ENCODE measurements at places on chromosomes 12 and 14.

DNA sequence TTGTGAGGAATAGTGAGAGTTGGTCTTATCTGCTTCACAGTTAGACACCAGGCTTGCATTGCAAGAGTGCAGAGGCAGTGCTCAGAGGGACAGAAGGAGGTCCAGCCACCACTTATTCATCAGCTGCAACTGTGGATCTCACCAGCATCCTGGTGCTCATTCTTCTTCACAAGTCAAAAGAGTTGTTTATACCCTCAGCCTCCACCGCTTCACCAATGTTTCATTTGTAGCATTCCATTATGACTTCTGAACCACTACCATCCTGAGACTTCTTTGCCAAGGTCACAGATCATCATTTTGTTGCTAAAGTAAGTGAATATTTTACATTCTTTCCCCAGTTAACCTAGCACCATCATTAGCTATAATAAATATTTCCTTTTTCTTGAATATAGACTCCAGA lies 230.5 kb upstream of the KITLG start:
- DNase-seq: peak; percentile 35

- DNase-seq: no peak
These were observed 46.9 kb upstream of the MDM1 start for GRCh38 chr12:68378872-68379606.

- DNase-seq: no peak
These were observed 68.6 kb downstream of the ITPK1 start for GRCh38 chr14:93047157-93047556.

GRCh38 chr14:58633831-58634230 lies 3.9 kb upstream of the DACT1 start:
- no peak for DNase-seq

DNA sequence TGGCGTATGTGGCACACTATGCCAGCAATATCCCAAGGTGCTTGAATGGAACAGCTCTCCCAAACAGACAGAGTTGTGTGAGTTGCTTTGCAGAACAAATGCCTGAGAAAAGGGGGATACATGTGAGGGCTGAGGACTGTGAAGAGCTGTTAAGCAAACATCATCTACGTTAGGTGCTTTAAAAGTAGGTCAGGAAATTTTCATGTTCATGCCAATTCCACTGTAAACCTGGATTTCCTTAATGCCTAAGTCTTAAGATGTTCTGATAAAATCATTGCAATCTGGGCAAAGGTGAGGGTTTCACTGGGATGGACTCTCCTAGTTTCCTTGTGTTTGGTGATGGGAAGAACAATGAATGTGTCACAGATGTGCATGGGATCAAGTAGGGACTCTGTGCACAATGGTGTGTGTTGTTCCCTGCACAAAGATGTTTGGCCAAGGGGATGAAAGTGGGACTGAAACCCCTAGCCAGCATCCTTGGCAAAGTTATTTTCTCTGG lies 227.9 kb downstream of the KTN1 start:
- no peak for DNase-seq

- no peak for DNase-seq
These were observed 81.8 kb upstream of the EGLN3 start for GRCh38 chr14:34032720-34033119.

- no peak for DNase-seq
These were observed 20.9 kb upstream of the CALM1 start for GRCh38 chr14:90375934-90376333.

- DNase-seq: peak; percentile 44
These were observed at the start of gene RNU6-7 for GRCh38 chr14:32201816-32202490. RNU6-7 (plus strand) TSS chr14:32202045.

GRCh38 chr14:52553671-52554575 lies 1.3 kb downstream of the GPR137C start:
- peak; percentile 84 for DNase-seq

GRCh38 chr12:20220339-20220738 lies 148.0 kb upstream of the PDE3A start:
- peak; percentile 69 for DNase-seq

DNA sequence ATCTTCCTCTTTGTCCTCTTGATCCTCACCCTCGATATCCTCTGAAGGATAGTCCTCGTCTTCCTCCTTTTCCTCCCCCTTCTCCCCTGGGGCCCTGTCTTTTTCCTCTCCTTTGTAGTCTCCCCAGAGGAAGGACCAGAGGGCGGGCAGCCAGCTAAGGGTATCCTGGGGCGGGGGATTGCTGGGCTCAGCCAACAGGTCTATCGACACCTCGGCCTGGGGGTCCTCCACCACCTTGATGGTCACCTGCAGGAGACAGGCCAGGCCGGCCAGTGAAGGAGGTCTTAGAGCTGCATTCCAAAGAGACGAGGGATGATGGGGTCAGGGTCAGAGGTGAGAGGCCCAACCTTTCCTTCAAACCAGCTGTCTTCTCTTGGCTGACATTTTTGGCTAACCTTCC lies 16.2 kb downstream of the ISM2 start:
- no peak for DNase-seq

GRCh38 chr14:91748049-91748448 lies 16.2 kb upstream of the CATSPERB start:
- DNase-seq: no peak

DNA sequence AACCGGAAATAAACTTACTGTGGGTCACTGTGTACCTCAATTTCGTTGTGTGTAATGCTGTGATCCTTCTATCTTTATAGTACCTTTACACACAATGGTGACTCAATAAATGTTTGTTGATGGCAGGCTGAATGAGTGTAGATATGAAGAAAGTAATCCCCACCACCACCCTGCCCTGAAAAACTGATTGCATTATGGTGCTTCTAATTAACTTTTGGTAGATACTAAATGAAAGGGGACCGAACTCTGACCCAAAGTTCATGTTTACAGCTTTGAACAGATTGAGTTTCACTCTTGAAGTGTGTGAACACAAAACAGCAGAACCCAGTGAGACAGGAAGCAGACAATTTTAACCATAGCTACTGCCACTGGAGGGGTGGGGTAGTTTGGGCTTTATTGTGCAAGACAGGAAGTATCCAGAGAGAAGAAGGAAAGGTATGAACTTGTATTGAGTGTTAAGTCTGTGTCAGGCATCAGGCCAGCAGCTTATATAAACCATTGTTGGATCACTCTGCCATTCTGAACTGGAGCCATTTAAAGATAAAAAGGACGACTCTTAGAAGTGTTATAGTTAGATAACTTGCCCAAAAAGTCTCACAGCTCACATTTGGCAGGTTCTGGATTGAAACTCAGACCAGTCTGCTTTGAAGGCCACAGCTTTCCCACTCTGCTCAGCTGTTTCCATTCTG lies 197.0 kb upstream of the AMIGO2 start:
- DNase-seq: peak; percentile 57

- no peak for DNase-seq
These were observed 15.6 kb upstream of the CACNA2D4 start for GRCh38 chr12:1934068-1934467.

DNA sequence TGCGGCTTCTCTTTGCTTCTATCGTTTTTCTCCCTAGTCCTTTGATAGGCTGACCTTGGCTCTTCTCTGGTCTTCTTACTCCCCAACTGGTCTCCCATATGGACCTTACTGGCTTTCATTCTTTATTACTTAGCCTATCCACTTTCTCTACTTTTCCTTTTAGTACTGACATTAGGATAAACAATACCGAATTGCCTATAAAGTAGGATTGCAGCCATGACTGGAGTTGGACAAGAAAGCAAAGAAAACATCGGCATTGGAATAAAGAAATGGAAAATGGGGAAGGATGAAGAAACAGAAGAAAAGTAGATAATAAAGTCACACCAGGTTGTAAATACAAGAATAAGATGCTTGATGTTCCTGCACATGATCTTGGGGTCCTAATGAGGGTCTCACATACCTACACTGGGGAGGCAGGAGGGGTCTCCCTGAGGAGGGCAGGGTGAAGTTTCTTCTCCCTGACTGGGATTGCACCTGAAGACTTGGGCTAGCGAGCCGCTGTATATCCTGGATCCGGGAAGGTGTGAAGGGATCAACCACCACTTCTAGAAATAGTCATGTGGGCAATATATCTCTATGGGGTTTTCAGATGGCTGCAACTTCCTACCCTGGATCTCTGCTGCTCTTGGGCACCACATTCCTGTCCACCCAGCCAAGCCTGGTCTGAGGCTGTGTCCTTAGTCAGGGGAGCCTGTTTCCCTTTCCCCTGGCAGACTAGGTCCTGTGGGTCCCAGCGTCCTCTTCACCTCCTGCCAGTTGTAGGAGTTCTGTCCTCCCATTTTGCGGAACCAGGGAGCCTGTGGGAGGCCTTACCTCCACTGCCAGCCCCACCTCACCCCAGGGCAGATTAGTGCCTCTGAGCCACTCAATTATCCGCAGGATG lies 13.1 kb downstream of the NKX2-1 start:
- no peak for DNase-seq

DNA sequence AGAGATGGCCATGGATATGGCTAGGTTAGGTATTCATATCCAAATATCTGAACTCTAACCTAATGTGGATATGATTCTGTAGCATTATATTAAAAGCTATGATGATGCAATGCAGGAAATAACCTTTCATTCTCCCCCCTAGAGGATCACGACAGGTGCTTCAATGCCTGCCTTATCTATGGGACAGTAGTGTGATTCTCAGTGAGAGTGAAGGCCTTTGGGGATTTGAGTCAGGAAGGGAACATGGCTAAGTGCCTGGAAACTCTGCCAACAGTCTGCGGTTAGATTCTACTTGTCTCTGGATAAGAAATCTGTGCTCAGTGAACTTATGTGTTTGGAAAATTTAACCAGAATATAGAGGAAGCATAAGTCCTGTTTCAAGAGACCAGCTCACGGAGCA lies 81.8 kb downstream of the SLC38A1 start:
- peak; percentile 92 for DNase-seq

GRCh38 chr14:70188659-70189455 lies at the start of gene SLC8A3:
SLC8A3 (minus strand) TSS chr14:70188951; CDS start chr14:70168422, 20,529 bp downstream.
- DNase-seq: peak; percentile 48

DNA sequence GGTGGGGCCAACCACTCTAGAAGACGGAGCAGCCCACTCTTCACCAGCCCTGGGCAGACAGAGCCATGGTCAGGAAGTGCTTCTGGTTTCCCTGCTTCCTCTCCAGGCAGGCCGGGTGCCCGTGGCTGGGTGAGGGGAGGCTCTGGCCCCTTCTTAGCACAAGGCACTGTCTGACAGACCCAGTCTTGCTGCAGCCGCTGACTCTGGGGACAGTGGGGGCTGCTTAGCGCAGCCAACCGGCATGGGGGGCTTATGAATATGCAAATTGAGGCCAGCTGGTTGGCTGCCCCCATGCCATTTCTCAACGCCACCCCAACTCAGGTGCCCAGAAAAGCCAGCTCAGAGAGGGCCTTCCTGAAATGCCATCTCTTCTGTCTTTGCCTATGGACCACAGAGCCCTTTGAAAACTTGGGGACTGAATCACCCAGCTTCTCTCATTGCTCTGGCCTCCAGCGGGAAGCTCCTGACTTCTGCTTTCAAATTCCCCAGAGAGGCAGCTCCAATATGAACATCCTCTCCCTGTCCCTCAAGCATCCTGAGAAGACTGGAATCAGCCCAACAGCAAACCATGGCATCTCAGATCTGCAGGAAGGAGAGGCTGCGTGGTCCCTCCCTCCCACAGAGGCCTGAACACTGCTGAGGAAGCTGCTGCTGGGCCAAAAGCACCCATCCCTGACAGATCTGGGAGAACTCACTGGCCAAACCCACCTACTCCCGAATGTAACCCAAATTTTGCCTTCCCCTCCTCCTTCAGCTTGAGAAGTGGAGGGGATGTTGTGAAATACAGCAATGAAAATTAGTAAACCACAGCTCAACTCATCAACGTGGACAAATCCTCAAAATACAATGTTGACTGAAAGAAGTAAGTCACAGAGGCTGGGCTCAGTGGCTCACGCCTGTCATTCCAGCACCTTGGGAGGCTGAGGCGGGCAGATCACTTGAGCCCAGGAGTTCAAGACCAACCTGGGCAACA lies at the start of gene PROX2:
TSS of gene PROX2 (minus strand) at position 205 of the 973 bp plus-strand sequence. CDS start 12,311 bp downstream, outside the sequence.
- DNase-seq: no peak

DNA sequence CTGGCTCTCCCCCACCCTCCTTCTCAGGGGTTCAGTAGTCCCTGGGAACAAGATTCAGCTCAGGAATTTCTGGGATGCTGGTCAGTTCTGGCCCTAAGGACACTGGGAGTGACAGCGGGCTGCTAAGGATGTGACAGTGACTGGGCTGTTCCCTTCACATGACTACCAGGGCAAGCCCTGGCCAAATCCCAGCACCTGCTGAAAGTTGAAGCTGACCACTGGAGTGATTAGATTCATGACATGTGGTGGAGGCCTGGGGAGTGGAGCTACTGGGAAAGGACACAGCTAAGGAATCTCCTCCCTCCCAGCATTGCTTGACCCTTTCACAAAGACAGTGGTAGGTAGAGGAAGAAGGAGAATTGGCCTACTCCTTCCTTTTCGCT lies 204.9 kb downstream of the DAD1 start:
- DNase-seq: no peak

- DNase-seq: no peak
These were observed 418.5 kb downstream of the TMEM121 start for GRCh38 chr14:105944632-105945610.

DNA sequence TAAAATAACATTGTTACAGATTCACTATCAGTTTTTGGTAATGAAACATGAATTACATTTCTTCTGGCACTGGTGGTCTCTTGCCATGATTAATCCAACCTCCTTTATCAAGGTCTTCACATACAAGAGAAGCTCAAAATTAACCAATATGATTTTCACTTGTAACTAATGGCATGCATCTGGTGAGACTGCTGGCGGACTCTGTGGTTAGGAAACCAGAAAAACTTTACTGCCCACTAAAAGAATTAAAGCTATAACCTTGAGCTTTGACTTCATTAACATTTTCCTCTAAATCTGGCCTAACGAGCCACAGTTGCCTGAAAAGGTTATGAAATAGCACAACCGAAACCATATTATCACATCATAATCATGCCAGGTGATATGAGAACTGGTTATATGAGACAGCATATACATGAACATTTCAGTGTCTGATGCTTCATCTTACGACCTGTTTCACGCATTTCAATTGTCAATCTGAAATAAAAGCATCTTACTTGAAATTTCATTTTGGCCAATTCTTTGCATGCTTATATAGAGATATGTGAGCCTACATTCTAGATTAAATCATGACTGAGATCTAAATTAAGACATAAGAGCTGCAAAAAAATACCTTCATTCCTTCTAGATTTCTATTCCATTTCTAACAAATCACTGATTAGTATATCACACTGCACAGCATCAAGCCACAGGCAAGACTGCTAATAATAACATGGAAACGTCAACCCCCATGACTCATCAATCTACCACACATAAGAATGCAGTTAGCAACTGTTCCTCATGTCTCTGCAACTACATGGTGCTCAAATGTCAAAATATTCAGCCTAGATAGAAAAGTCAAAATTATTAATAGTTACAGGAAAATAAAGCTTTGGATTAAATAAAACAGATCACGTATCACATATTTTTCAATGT lies 89.3 kb downstream of the OSBPL8 start:
- DNase-seq: peak; percentile 90

All from amniotic epithelial cell (primary cell).